ENCODE measurements at places on chromosomes 3 and 15.

- DNase-seq: no peak
Observed at GRCh38 chr3:116111765-116112164, 333.5 kb downstream of the LSAMP start.

DNA sequence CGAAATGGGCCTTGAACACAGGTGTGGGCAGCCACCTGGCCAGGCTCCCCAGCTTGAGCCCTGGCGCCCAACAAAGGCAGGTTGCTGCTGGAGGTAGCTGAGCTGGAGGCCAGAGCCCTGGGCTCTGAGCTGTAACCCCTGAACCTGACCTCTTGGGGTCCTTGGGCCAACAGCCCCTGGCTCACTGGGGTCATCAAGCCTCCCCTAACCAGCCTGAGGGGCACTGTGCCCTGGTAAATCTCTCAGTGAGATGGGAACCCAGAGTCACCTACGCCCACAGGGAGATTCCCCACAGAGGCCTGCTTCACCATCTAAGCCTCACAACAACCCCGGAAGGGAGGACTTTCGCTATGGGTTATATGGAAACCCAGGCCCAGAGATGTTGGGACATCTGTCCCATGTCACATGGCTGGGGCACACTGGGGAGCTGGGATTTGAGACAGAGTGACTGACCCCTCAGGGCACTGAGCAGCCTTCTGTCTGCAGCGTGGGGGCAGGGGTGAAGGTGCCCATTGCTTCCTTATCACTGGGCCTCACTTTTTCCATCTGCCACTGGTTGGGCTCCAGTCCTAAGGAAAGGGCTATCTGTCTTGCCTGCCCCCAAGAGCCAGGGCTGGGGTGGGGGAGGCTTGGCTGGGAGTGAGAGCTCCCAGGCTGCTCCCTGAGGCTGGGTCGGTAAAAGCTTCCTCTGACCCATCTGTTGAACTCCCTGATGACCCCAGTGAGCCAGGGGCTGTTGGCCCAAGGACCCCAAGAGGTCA is 59.1 kb downstream of the IQSEC1 start:
- DNase-seq: no peak

DNA sequence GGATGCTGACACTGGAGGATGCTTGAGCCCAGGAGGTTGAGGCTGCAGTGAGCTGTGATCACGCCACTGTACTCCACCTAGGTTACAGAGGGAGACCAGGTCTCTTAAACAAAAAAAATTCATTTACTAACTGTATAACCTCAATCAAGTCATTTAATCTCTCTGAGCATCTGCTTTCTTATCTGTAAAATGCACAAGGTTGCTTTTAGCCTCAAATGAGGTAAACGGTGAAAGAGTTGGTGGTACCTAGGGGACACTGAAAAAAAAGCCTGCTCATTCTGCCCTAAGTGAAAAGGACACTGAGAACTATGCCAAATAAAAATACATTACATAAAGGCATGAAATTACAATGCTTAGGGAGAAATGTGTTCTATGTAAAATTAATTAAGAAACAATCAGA is 3.4 kb downstream of the PP2D1 start:
- DNase-seq: no peak

- DNase-seq: no peak
Observed at GRCh38 chr3:65230261-65231139, 542.7 kb upstream of the ADAMTS9 start.

DNA sequence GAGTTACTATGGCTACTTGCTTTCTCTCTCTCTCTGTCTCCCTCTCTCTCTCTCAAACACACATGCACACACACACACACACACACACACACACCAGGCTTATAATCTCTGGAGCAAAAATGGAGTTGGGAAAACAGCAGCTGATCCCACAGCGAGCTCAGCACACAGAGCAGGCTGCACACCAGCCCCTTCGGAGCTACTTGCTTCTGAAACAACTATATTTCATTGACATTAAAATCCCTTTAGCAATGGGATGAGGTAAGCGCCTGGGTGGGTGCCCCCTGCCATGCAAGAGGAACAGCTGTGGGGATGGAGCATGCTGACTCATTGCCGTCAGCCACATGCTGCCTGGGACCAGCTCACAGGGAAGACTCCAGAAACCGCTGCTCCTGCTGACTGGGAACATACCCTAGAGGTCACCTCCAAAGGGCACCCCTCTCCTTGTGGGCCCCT is 45.7 kb downstream of the B3GNT5 start:
- no peak for DNase-seq

Measured in amygdala (tissue), 56 donors.